ENCODE measurements at places on chromosomes 7 and 10. TPM values are rescaled to one million over a fixed set of nuclear protein-coding genes. Genes with fewer than 3 reads are reported as not detected.

Gene WNT8B
- not detected for total RNA-seq

Gene SPDYE8
- not detected for total RNA-seq

Gene COL26A1
- total RNA-seq = not detected

Gene AGMO
- total RNA-seq = 2.9 TPM

Gene CTTNBP2
- 6.1 TPM for total RNA-seq

Gene ZNF786
- 3.8 TPM for total RNA-seq

Gene SLC13A1
- not detected for total RNA-seq

Gene CCL26
- total RNA-seq = 21.4 TPM

- DNase-seq = no peak
These were observed 356.3 kb upstream of the MGMT start for GRCh38 chr10:129110780-129111179.

- DNase-seq = no peak
These were observed 200.9 kb downstream of the CXCL12 start for GRCh38 chr10:44183667-44184632.

DNA sequence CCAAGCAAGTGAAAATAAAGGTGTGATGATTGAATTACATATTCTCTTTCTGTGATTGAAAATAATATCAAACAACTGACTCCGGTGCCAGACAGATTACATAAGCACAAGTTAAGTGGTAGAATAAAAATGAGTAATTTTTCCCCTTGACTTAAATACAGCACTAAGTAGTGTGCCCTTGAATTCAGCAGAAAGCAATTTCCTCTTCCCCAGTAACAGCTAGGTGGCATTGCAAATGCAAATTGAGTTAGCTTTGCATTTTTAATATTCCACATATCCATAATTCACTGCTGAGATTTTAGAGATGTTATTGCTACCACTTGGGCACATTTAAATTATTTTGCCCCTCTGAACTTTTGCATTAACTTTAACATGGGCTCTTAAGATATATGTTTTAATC, 89.8 kb upstream of the NPVF start:
- no peak for DNase-seq

- DNase-seq = no peak
These were observed 256.9 kb upstream of the AKR1E2 start for GRCh38 chr10:4569151-4569550.

DNA sequence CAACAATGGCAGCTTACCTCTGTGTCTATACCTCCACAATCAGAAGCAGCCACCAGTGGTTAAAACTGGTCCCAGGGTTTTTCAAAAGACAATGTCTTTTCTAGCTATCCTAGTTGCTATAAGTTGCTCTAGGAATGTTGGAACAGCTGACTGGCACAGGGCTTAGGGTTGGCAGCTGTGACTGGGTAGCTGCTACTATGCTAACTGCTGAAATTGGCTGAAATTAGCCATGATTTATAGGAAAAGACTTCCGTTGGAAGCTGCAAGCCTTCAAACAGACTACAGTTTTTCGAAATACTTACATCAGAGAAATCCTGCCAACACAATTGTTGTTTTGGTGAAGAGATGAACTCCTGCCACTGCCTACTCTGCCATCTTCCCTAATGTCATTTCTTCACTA, 102.3 kb downstream of the MKX start:
- DNase-seq = no peak

GRCh38 chr7:80348223-80348622, 163.6 kb downstream of the GNAT3 start:
- no peak for DNase-seq

- no peak for DNase-seq
These were observed at the start of gene TEX47 for GRCh38 chr7:88795553-88795952. Gene TEX47 (minus strand): TSS chr7:88795737. CDS start chr7:88794942, 795 bp downstream.

DNA sequence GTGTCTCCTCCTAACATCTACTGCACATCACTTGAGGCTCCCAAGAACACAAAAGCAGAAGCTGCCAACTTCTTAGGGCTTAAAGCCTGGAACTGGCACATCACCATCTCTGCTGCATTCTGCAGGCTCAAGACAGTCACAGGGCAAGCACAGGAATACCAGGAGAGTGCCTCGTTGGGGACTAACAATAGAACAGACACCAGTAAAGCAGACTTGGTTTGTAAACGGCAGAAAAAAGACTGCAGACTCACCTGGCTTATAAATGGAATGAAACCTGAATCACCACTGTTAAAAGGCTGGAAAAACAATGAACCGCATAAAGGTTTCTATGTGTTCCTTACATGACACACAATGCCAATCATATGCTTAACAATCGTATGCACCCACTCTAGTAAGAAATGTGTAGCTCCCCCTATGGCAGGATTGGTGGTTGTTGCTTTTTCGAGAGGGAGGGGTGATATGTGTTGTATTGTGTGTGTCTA, 12.8 kb downstream of the RHEB start:
- DNase-seq = no peak

DNA sequence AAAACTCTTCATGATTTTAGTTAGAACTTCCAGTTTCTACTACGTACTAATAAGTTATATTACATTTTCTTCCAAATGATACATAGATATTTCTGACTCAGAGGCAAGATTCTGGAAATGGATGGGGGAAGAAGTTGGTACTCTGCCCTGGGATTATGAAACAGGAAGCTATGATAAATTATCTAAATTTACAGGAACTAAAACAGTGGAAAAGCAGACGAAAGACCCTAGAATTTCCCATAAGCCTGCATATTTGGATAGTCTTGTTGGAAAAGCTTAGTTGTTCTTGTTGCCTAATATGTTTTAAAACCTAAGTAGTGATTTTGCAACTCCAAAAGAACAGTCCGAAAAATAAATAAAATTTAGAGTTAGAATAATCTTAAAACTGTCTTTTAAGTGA, 21.8 kb downstream of the CFAP69 start:
- no peak for DNase-seq

DNA sequence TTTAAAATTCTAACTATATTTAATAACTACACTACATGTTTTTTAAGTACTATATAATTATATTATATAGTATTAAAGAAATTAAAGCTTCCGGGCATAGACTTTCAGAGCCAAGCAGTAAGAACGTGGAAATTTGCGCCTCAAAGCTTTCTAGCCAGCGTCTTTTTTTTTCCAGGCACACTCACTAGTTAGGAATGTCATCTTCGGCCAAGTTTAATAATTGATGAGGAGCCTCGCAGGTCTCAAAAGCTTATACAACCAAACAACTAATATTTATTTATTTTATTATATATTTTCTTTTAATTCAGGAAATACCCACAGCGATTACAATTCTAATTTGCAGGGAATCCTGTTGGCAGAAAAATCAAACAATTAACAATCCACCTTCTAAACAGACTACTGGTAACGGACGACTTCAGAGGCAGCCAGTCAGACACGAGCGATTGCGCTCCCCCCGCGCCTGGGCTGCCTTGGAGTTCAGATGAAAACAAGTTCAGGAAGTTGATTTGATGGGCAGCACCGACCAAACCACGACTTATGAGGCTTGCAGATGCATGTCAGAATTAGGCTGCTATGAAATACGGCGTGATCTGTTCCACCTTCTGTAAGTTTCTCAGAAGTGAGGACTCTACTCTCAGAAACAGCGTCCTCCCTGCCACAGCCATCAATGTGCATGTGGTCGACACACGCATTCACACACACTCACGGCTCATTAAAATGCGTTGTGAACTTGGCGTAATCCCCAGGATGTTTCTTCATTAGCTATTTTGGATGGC, 431.8 kb upstream of the MGMT start:
- no peak for DNase-seq

GRCh38 chr10:63265222-63265617, 132.1 kb downstream of the NRBF2 start:
- DNase-seq = no peak

- no peak for DNase-seq
These were observed 343.0 kb downstream of the CRPPA start for GRCh38 chr7:16078076-16078952.
